ENCODE measurements at places on chromosomes 3 and 15.

GRCh38 chr15:63022663-63023062, 19.9 kb upstream of the TPM1 start:
- DNase-seq, result no peak

DNA sequence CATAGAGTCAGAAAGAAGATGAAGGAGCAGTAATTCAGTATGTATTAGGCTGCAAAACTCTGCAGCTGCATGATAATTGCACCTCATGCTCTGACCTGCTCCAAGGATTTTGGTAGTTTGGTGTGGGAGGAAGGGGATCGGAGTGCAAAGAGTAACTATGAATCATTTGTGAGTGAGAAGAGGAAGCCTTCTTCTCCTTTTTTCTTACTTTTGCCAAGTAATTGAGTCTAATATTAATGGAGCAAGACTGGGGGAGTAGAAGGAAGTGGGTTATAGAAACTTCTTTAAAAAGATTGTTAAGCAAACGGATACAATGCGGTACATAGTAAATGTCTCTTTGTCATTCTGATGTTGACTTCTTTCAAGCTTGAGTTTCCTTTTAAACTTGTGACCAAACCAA, 276.5 kb downstream of the EDEM1 start:
- DNase-seq, result no peak

DNA sequence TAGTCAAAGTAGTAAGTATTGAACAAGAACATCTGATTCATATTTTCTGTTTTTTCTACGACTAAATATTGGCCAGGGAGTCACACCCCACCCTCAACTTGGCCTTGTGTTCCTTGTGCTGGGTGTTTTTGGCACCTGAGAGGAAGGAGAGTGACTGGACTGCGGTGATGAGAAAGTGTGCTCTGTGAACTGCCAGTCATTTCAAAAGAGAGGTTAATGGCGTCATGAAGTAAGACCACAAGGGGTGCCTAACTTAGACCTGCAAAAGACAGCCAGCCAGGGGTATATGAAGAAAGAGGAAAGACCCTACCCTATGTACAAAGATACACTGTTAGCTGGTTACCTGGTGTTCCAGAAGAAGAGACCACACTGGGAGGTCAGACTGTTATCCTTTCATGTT, 58.4 kb upstream of the COL8A1 start:
- no peak for DNase-seq

GRCh38 chr3:164730815-164731360, 347.4 kb downstream of the SI start:
- DNase-seq, result no peak

DNA sequence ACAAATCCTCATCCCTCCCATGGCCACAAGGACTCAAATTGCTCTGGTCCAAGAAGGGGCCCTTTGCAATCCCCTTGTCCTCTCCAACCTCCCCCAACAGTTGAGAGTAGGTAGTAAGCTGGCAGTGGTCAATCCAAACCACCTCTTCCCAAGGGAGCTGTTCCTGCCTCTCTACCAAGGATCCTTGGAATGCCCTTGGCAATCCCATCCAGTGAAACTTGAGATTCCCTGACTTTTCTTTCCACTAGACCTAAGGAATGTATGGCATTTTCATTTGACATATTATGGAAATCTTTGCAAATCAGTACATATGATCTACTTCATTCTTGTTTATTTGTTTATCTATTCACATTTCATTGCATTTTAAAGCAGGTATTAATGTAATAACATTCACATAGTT, 4.8 kb upstream of the RBP2 start:
- no peak for DNase-seq

DNA sequence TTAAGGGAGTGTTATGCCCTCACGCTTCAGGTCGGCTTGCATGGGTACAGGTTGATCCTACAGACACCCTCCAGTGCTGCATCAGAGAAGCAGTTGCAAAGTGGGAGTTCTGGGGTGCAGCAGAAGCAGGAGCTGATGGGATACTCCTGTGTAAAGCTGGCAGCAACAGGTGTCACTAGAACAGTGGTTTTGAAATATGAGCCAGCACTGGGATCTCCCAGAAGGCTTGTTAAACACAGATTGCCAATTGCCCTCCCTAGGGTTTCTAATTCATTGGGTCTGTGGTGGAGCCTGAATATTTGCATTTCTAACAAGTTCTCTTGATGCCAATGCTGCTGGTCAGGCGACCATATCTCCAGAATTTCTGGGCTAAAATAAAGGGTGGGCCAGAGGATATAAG, 350.4 kb downstream of the CLSTN2 start:
- DNase-seq, result no peak

DNA sequence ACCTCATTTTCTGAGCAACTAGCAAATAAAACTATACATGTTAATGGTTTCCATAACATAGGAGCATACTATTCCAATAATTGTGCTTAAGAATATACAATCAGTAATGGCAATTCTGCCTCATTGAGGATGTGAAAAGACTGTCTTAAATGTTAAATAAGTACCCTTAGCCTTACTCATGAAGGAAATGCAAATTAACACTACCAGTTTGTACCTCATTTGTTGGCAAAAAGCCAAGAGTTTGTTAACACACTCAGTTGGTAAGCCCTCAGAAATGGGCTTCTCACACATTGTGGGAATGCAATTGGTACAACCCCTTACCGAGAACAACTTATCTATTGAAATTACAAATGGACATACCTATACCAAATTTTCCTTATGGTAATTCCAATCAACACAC, 9.2 kb upstream of the STT3B start:
- no peak for DNase-seq

DNA sequence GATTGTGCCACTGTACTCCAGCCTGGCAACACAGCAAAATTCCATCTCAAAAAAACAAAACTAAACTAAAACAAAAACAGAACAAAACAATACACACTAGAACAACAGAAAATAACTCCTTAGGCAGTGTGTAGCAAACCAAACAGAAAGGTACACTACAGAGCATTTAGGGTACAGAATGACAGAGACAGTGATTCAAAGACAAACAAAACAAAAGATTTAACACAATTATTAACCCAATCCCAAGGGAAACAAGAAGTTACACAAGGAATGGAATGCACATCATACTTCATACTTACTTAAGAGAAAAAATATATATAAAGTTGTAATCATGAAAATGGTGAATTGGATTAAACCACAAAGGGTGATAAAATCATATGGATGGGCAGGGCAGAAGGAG, 12.9 kb downstream of the SLC25A20 start:
- DNase-seq, result no peak

DNA sequence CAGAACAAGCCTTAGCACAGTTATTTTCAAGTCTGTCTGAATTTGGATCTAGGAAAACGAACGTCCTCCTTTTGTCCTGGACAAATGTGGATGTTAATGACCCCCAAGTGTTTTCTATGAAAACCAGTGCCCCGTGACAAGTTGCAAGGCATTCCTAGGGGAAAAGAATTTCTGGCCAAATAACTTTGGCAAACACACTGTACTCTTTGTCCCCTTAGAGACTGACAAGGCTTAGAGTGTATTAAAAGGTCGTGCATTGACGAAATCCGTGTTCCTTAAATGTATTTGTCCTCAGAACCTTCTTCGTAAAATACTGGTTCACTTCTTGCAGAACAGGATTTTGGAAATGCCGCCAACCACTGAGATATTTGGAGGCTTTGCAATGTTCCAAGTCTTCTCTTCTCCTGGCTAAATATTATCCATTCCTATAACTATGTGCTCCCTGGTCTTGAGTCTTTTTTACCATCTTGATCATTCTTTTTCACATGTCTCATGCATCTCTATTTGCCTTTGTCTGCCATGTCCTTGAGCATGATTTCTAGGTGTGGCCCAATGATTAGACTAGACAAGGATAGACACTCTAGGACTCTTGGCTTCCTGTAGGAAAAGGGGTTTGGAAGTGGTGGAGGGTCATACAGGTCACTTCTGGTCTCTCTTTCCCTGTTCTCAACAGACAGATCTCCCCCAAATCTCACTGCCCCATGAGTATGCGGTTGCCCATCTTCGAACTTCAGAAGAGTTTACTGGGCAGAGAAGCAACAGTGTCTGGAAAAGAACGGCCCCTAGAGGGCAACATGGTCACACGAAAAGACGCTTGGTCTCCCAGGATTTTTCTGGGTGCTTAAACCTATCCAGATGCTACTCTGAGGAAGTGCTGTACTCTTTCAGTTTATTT, 117.5 kb downstream of the EDEM1 start:
- DNase-seq, result no peak

- DNase-seq, result no peak
Observed at GRCh38 chr3:47405820-47406761, 25.3 kb downstream of the PTPN23 start.
